GM18507 (cell line): ENCODE measurements at places on chromosomes 5 and 9.

- DNase-seq, result no peak
Measured at GRCh38 chr9:91937056-91937455, 13.0 kb downstream of the ROR2 start.

DNA sequence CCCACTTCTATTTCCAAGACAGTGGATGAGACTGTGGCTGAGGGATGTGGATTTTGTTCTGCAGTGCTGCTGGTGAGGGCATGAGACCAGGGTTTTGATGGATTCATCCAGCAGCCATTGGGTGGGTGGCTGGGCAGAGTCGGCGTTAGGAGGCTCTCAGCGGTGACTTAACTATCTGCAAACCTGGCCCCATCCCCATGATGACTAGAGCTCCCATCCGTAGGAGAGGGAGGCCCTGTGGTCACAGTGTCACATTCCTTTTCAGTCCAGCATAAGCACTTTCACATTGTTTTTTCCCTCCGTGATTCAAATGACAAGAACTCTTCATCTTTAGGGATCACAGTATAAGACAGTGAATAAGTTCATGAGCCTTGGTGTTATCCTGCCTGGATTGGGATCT, 60.4 kb upstream of the SPRY4 start:
- no peak for DNase-seq

- DNase-seq, result no peak
Measured at GRCh38 chr5:170056561-170057267, 49.0 kb upstream of the FOXI1 start.

GRCh38 chr5:73726606-73727231, 100.7 kb downstream of the ARHGEF28 start:
- no peak for DNase-seq

GRCh38 chr5:67475489-67475888, 278.9 kb upstream of the CD180 start:
- DNase-seq, result no peak

GRCh38 chr9:18921366-18922075, 111.5 kb downstream of the SAXO1 start:
- DNase-seq, result no peak

GRCh38 chr5:179488491-179488890, 61.9 kb upstream of the RUFY1 start:
- DNase-seq, result no peak

DNA sequence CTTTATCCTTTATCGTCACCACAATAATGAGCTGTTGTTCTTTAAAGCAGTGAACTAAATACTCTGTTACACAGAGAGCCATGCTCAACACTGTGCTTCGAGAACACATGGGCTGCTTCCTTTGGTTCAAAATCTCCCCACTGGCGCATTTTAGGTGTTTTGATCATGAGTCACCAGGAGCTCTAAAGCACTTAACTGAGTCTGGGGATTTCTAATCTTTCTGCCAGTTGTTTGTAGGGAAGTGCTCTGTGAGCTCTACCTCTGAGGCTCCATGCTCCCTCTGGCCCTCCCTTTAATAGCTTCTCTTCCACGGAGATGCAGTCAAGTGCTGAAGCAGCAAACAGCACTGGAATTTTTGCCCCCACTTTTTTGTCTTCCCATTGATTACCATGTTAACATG, 17.0 kb downstream of the ERAP2 start:
- no peak for DNase-seq

DNA sequence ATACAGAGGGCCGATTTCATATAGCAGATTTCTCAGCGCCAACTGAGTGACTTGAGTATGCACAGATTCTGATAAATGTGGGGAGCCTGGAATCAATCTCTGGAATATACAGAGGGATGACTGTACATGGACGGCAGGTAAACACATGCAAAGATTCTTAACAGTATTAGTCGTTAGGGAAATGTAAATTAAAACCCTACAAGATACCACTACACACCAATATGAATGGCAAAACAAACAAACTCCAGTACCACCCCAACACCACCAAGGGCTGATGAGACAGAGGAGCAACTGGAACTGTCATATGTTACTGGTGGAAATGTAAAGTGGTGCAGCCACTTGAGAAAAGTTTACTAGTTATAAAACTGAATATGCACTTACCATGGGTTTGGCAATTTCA, 8.3 kb upstream of the FER start:
- no peak for DNase-seq

DNA sequence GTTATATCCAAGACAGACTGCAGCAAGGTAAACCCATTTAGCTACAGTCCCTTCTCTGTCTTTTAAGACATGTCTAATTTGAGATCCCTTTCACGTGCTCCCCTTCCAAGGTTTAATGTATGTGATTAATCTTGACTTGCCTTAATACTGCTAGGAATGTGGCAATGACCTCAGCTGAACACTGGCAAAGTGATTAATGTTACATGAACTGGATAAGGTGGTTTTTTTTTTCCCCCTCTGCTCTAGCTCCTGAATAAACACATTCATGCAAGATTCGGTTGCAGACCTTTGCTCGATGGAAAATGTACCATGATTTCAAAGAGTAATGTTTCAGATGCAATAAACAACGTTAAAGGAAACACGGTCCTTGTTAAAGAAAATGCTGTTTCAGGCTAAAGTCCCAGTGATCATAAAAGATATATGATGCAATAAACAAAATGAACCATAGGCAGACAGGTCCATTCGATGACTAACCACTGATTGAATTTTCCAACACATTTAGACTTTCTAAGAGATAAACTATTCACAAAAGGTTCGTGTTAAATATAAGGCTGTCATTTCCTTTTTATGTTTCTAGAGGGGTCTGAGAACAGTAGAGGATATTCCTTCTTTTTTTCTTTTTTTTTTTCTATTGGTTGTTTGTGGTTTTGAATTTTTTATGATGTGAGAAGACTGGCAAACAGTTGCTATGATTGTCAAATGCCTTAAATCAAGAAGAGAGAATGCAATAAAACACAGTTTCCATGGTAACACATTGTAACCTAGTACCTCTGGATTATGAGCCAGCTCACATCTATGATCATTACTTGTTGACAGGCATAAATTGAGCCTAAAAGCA, 44.7 kb upstream of the ZNF608 start:
- no peak for DNase-seq

- no peak for DNase-seq
Measured at GRCh38 chr5:97297063-97297703, 114.1 kb upstream of the RIOK2 start.

DNA sequence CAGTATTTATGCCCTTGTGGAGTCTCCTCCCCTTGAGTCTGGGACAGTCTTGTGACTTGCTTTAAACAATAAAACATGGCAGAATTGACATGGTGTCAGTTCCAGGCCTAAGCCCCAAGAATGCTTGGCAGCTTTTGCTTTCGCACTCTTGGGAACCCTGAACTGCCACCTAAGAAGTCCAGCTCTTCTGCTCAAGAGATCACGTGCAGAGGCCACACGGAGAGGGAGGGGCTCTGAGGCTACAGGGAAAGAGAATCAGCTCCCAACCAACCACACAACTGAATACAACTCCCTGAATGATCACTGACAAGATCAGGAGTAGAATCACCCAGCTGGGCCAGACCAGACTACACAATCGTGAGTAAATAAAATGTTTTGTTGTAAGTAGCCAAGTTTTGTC, 97.6 kb downstream of the MED27 start:
- no peak for DNase-seq

GRCh38 chr5:67293226-67293625, 96.6 kb upstream of the CD180 start:
- DNase-seq, result no peak

GRCh38 chr9:78122631-78123030, 91.0 kb upstream of the GNAQ start:
- DNase-seq, result no peak

DNA sequence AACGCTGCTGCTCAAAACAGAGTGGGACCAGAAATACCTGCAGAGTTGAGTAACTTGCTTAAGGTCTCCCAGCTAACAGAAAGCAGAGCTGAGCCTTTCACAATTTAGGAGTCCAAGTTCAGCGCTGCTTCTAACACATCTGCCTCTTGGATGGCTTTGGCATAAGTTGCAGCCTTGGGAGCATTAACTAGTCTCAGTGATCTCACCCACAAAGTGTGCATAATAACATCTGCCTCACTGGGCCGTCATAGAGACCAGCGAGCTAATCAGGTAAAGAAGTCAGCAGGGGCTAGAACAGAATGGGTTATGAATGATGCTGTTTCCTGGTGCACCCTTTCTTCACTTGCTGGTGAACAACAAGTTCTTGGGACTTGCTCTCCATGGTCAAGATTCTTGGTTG, 36.5 kb downstream of the WWC1 start:
- no peak for DNase-seq

- DNase-seq, result no peak
Measured at GRCh38 chr5:75021219-75021618, 31.1 kb downstream of the GCNT4 start.

- no peak for DNase-seq
Measured at GRCh38 chr9:121945849-121946248, 147.3 kb downstream of the TTLL11 start.

- DNase-seq, result no peak
Measured at GRCh38 chr5:127430627-127431026, 86.8 kb upstream of the PRRC1 start.

DNA sequence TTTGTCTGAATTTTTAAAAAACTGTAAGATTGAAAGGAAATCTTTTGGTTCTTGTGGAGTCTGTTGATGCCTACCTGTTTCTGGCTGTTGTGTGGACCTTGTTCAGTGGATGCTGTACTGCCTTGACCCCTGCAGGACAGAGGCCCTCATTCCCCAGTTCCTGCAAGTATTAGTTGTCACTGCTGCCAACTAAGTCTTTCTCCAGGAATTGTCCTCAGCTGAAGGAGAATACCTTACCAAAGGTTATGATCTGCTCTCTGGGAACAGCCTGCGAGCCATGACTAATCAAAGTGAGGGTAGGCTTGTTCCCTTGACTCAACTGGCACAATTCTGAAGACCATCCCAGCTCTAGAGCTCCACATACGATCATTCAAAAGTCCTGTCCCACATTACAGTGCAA, 145.3 kb upstream of the FST start:
- no peak for DNase-seq

DNA sequence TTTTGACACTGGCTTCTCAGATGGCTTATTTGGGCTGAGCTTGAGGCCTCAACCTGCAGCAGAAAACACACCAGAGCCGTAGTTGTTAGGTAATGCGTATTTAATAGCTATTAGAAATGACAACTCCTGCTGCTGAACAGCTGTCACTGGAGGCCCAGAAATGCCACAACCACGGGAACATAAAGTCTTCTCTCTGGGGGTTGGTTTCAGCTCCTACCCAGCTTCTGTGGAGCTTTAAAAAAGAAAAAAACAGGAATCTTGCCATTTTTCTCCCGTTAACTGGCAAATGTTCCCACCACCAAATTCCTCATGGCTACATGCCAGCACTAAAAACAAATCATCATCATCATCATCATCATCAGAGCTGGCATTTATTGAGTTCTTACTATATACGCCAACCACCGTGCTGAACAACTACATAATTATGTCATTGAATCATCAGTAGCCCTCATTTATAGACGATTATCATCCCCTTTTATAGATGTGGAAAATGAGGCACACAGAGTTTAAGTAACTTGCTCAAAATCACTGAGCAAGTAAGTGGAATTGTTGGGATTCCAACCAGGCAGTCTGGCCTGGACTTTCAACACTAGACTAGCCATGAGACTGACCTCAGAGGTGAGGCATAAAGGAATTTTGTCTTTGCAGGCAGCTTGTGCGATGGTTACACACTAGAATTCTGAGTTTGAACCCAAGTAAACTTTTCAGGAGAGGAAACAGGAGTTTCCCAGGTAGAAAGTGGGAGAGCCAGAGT, 185.3 kb upstream of the WWC1 start:
- DNase-seq, result no peak

- DNase-seq, result no peak
Measured at GRCh38 chr9:91231619-91232018, 130.1 kb downstream of the AUH start.

DNA sequence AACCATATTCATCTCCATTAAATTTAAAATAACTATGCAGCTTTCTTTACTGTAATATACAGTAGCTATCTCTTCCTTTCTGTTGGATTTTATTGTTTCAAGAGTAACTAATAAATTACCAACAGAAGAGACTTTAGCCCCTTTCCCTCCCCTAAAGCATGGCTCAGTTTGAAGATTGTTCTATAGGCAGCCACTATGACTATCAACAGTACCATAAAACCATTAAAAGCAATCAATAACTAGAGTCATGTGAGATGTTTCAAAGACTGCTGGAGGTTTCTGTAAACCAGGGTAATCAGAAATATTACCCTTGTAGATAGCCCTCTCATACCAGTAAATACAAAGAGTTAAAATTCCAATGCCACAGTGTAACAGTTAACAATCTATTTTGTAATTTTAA, 73.0 kb downstream of the TMEM161B start:
- no peak for DNase-seq
